ENCODE measurements at places on chromosomes 7 and 10.

DNA sequence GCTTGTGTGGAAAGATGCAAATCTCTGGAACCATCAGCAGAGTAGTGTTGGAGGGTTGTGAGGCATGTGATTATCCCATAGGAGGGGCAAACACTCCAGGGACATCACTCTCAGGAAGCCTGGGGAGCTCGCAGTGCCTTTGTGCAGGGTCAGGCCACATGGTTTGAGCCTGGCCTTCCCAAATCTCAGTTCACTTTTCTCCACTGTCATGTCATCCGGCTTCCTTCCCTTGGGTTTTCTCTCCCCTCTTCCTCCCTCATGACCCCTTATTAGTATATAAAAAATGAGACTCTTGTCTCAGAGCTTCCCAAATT, 20.4 kb downstream of the TSPAN14 start:
- no peak for DNase-seq

DNA sequence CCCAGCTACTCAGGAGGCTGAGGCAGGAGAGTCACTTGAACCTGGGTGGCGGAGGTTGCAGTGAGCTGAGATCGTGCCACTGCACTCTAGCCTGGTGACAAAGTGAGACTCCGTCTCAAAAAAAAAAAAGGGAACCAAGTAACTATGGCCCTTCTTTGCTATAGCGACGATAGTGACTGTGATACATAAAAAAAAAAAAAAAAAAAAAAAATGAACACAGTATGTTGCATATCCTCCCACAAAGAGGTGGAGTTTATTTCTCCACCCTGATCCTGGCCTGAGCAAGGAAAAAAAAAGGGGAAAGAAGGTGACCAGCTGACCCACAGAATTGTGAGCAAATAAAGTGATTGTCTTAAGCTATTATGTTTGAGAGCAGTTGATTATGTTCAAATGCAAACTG, 42.3 kb upstream of the STEAP1B start:
- DNase-seq: no peak

- peak; percentile 86 for DNase-seq
Measured at GRCh38 chr7:102431617-102432298, 1.6 kb upstream of the ORAI2 start.

DNA sequence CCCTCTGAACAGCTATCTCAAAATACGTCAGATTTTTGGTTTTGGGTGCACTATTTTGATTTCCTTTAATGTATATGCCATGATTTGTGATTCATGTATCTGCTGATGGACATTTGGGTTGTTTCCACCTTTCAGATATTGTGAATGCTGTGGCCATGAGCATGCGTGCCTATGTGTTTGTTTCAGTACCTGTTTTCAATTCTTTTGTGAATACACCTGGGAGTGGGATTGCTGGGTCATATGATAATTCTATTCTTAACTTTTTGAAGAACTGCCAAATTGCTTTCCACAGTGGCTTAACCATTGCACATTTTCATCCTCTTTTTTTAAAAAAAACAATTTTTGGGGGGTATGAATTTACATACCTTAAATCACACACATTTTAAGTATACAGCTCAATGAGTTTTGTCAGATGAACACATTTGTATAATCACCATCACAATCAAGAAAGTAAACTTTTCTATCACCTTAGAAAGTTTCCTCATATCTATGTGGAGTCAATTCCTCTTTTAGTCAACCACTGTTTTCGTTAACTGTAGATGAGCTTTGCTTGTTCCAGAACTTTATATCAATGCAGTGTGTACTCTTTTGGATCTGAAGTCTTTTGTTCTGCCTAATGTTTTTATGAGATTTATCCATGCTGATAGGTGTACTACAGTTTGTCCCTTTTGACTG, 36.9 kb downstream of the CYP26A1 start:
- no peak for DNase-seq

- peak; percentile 51 for DNase-seq
Measured at GRCh38 chr7:28020302-28020940, 160.2 kb downstream of the JAZF1 start.

DNA sequence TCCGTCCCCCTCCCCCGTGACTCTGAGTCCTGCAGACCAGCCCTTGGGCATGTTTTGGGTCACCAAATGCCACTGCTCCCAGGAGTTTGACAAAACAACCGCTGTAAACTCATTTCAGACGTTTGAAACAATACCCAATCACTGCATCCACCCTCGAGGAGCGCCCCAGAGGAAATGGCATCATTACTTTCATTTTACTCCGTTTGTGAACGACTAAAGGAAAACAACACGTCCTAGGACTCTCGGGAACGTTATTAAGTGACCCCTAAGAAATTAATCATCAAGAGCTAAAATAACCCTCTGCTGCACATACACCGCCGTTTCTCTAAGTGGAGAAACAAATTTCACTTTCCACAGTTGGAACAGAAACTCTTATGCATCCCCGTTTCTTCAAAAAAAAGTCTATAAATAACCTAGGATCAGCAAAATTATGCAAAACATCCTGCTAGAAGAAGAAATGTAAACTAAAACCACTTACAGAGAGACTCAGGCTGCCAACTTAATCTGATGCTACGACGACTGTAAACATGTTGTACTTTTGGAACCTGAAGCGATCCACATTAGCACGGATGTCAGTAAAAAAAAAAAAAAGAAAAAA, 109.9 kb upstream of the EFCAB10 start:
- peak; percentile 68 for DNase-seq

- no peak for DNase-seq
Measured at GRCh38 chr10:5567477-5567876, 42.7 kb downstream of the CALML3 start.

- DNase-seq: no peak
Measured at GRCh38 chr10:78815702-78816334, 252.9 kb upstream of the ZMIZ1 start.

GRCh38 chr7:116101704-116102103, 71.1 kb upstream of the TFEC start:
- no peak for DNase-seq

- DNase-seq: no peak
Measured at GRCh38 chr10:112803961-112804401, 146.1 kb upstream of the TCF7L2 start.

- no peak for DNase-seq
Measured at GRCh38 chr10:77711683-77712049, 74.1 kb upstream of the KCNMA1 start.

DNA sequence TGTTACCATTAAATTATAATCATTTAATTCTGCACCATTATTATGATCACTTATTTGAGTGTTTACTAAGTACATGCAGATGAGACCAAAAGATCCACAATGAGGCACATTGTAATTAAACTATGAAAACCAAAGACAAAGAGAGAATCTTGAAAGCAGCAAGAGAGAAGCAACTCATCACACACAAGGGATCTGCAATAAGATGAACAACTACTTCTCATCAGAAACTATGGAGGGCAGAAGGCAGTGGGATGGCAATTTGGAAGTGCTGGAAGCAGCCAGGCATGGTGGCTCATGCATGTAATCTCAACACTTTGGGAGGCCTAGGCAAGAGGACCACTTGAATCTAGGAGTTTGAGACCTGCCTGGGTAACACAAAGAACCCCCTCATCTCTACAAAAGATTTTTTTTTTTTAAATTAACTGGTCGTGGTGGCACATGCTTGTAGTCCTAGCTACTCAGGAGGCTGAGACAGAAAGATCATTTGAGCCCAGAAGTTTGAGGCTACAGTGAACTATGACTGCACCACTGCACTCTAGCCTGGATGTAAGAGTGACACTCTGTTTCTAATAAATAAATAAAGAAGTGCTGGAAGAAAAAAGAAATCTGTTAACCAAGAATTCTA, 47.7 kb downstream of the CDK6 start:
- no peak for DNase-seq

GRCh38 chr7:96739609-96740008, 30.0 kb upstream of the SEM1 start:
- DNase-seq: no peak

GRCh38 chr10:121497513-121498470, 100.5 kb downstream of the FGFR2 start:
- no peak for DNase-seq

- no peak for DNase-seq
Measured at GRCh38 chr10:79392020-79392398, 44.7 kb downstream of the PPIF start.

DNA sequence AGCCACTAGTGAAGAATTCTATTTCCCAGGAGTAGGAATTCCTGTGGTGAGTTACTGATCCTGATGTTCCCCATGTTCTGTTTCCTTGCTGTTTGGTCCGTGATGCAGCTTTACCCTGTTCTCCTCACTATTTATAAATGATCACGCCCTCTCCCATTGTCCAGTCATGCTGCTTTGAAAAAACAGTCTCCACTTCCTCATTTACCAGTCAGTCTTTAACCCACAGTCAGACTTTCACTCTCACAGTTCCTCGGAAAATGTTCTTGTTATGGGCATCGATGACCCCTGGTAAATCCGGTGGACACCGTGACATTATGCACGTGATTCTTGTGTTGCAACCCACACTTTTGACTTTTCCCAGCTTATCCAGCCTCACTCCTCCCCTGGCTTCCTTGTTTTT, 14.4 kb downstream of the SCIN start:
- peak; percentile 16 for DNase-seq

GRCh38 chr7:68038621-68039314, 1042.1 kb downstream of the TYW1 start:
- no peak for DNase-seq

- no peak for DNase-seq
Measured at GRCh38 chr7:11607686-11608085, 224.3 kb downstream of the THSD7A start.

- no peak for DNase-seq
Measured at GRCh38 chr7:98816967-98817710, 52.7 kb downstream of the TMEM130 start.

DNA sequence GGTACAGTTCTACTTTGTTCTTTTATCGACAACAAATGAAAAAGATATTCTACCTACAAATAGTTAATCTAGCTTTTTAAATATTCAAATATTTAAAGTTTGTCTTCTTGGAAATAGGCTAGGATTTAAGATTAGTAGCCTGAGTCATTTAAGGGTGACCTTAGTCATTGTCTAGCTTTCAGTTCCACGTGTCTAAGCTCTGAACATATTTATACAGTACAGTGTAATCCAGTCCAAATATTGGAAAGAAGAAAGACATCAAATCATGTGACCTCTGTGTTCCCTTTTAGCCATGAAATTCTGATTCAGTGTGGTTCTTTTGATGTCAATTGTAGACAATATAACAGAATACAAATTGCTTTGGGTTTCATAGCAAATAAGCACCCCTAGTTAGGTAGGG, 121.1 kb downstream of the MALRD1 start:
- no peak for DNase-seq

- no peak for DNase-seq
Measured at GRCh38 chr10:73506491-73506890, 10.7 kb upstream of the PPP3CB start.

GRCh38 chr7:119413314-119413805, 859.6 kb upstream of the KCND2 start:
- DNase-seq: no peak

DNA sequence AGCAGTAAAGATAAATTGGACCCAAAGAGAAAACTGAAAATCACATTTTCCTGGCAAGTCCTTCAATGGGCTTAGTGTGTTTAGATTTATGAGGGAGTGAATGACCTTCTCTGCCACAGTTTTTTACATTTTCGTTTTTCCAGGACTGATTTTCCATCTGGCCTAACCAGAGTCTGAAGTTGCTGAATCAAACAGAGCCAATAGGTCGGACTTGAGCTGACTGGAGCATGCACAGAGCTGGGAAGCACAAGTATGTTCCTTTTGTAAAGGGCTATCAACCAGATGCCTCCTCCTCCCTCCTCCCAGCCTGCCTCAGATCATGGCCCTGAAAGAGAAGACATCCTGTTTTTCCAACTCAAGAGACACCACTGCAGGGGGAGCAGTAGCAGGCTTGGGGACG, 126.0 kb upstream of the ANKRD1 start:
- no peak for DNase-seq

- no peak for DNase-seq
Measured at GRCh38 chr7:25240340-25240739, 12.1 kb upstream of the NPVF start.

DNA sequence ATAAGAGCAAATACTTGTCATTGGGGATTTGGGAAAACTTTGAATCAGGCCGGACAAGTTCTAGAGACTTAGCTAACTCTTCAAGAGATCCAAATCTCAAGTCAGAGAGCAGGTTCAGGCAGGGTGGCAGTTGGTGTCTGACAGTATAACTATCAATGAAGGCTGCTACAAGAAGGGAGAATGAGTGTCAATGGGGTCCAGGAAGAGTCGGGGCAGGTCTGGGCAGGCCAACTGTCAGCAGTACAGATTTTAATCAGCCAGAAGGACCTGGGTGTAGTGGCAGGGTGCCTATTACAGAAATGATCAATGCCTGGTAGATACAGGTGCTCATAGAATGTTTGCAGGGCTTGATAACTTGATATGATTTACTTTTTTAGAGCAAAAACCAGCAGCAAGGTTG, 751.1 kb downstream of the GRM8 start:
- no peak for DNase-seq

- no peak for DNase-seq
Measured at GRCh38 chr10:128869101-128869749, 597.8 kb upstream of the MGMT start.

GRCh38 chr7:74293577-74293908, 4.3 kb downstream of the CLIP2 start:
- no peak for DNase-seq

DNA sequence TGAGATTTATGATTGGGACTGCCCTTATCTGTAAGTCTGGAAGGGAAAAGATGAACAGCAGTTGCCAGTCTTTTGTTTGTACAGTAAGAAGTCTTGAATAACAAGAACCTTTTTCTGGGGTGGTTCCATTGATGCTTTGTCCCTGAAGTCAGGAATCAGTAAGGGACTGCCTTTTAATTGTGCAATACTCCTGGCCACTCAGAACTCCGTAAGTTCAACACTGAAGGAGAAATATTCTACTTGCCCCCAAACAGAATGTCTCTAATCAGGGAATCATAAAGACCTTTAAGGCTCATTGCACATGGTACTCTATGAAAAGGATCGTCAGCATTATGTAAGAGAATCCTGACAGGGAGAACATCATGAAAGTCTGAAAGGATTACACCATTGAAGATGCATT, 361.4 kb downstream of the EXOC4 start:
- DNase-seq: no peak

GRCh38 chr7:26515314-26515842, 223.7 kb downstream of the SNX10 start:
- DNase-seq: no peak

- DNase-seq: no peak
Measured at GRCh38 chr10:29007748-29008610, 280.9 kb upstream of the LYZL1 start.

GRCh38 chr7:12594122-12594897, 23.8 kb downstream of the SCIN start:
- no peak for DNase-seq

GRCh38 chr10:70302292-70302691, 18.5 kb upstream of the NPFFR1 start:
- DNase-seq: peak; percentile 6

GRCh38 chr7:47301657-47302295, 280.1 kb downstream of the TNS3 start:
- DNase-seq: no peak

DNA sequence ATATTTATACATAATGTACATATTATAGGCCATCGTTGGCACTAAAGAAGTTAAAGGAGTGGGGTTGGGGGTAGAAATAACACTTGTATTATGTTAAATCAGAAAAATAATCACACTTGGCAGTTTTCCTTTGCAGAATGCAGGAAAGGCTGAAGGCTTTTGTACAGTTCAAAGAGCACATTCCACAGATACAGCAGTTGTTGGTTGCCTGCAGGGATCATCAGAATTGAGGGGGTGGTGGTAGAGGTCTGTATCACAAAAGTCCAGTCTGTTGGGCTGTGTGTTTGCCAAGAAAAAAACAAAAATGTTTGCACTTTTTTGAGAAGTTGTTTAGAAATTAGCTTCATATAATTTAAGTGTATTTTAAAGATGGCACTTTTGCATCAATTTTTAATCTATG, 231.8 kb upstream of the FOXP2 start:
- no peak for DNase-seq
